Stimulated activated CD4-positive, alpha-beta T cell treated with anti-CD3 and anti-CD28 coated beads, Interleukin-4, amount 100 ng/mL, for 48 hours (primary cell): ENCODE measurements at places on chromosomes 12 and 14.

- DNase-seq, result no peak
Measured at GRCh38 chr14:99275222-99275584, 3.2 kb upstream of the BCL11B start.

DNA sequence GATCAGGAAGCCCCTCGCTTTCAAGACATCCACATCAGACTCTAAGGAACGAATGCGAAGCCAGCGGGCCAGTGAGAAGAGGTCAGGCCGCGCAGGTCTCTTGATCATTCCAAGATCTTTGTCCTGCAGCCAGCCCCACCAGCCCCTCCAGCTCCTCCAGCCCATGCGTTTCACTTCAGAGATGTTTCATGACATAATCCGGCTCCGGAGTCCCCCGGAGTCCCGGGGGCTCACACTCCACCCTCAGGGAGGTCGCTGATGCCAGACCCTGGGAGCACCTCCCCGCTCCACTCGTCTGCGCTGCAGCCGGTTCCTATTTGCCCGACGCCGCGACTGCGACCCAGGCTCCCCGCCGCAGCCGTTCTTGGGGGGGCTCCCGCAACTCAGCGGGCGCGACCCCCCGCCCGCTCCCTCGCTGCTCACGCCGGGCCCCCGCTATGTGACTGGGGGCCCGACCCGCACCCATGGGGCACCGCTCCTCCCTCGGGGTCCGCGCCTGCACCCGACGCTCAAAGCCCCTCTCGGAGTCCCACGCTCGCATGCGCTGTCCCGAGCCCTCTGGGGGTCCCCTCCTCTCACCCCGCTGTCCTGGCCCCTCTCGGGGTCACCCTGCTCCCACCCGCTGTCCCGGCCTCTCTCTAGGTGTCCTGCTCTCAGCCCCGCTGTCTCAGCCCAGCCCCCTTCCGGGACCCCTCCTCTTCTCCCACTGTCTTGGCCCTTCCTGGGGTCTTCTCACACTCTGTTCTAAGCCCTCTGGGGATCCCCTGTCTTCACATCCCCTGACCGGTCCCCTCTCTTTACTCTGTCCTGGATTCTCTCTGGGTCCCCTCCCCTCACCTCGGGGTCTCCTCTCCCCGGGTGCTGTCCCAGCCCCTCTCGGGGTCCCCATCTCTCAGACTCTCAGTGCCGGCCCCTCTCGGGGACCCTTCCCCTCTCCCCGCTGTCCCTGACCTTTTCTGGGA is 1.1 kb downstream of the TAOK3 start:
- no peak for DNase-seq

- DNase-seq, result no peak
Measured at GRCh38 chr12:3613641-3614395, 122.8 kb downstream of the PRMT8 start.

DNA sequence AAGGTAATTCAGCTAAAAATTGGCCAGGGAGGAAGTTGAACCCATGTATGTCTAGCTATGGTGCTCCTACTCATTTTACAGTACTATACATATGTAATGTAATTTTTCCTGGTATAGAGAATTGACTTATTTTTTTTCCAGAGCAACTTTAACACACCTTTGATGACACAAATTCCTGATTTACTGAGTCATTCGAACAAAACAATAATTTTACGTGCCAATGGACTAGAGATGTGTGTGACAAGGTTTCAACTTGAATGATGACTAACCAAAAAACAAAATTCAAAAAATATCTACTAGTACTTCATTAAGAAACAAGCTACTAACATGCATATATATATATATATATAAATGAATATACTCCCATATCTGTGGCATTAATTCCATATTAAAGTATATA is 180.5 kb downstream of the KITLG start:
- no peak for DNase-seq

- DNase-seq, result no peak
Measured at GRCh38 chr12:5909560-5909959, 35.5 kb downstream of the ANO2 start.

GRCh38 chr12:69430942-69431590 is 39.1 kb upstream of the FRS2 start:
- no peak for DNase-seq

GRCh38 chr14:69354383-69355153 is 43.5 kb downstream of the ERH start:
- DNase-seq, result peak; percentile 57

GRCh38 chr14:91477388-91477787 is 32.7 kb downstream of the PPP4R3A start:
- no peak for DNase-seq

- no peak for DNase-seq
Measured at GRCh38 chr12:25677232-25677937, 124.3 kb upstream of the LMNTD1 start.

DNA sequence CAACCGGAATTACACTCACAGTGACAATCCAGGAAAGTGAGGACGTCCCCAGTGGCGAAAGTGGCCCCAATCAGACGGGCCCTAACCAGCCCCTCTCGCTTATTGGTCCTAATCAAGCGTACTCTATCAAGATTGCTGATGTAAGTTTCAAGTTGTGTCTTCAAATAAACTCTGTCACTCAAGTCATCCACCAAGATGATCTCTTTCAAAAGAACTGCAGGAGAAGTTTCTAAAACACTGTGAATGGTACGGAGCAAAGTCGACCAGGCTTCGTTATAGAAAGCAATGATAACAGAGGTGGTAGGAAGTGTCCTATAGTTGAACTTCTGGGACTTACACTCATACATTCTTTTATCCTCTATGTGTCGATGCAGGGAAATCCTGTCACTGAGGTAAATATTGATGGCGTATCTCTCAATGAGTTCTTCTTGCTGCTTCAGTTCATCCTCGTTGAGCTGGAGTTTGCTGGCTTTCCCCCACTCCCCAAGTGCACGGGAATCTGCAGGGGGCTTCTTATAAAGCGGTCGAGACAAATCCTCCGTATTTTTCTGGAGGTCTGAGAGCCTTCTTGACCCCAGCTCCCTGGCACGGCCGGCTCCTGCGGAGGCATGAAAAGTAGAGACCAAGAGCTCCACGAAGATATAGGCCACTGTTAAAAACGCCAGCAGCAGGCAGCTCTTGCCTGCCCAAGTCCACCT is 604 bp downstream of the GALNT4 start:
- DNase-seq, result no peak

GRCh38 chr12:7066596-7066995 is 6.1 kb downstream of the C1S start:
- DNase-seq, result no peak

DNA sequence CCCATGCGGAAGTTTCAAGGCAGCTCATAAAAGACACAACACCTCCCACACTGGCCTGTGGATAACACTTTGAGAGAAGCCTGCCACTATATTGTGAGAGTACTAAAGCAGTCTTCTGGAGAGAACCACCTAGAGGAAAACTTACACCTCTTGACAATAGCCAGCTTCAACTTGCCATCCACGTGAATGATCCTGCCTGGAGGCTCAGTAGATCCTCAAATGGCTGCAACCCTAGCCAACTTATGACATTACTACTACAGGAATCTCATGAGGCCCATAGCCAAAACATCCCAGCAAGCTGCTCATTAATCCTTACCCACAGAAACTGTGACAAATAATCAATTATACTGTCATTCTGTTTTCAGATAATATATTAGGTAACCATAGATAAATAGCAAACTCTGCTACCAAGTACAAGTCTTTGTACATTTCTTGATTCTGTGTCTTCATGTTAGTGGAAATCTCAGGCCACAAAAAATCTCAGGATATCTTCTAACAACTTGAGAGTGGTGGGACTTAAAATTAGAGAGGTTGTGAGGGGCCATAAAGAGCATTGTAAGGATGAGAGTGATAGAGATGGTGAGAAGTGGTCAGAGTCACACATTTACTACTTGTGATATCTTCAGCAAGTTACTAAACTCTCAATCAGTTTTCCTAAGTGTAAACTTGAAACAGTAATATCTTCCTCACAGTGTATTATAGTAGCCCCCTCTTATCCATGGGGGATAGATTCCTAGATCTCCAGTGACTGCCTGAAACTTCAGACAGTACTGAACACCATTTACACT is 368.0 kb downstream of the C12orf50 start:
- DNase-seq, result no peak

DNA sequence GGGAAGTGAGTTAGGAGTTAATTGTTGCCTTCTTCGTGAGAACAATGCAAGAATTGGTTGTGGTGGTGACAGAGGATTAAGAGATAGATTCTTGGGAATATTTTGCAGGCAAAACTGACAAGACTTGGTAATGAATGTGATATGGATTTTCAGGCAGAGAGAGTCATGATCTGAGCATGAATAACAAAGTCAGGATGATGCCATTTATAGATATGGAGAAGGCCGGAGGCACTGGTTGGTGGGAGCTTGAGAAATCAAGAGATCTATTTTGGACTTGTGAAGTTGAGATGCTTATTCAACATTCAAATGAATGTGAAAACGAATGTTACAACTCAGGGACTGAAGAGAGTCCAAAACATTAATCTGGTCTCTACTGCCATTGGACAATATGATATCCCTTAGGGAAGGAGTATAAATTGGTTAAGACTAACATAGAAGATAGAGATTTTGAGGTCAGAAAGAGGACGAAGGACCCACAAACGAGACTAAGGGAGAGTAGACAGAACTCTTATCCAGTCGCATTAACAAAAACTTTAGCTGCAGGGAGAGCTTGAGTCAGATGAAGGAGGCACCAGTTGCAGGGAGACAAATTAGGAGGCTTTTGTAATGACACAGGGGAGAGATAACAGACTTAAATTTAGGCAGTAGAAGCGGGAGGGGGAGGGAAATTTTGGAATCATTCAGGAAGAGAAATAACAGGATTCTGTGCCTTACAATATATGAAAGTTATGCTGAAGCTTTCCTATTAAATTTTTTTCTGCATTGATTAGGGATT is 1090.6 kb downstream of the GALC start:
- no peak for DNase-seq

DNA sequence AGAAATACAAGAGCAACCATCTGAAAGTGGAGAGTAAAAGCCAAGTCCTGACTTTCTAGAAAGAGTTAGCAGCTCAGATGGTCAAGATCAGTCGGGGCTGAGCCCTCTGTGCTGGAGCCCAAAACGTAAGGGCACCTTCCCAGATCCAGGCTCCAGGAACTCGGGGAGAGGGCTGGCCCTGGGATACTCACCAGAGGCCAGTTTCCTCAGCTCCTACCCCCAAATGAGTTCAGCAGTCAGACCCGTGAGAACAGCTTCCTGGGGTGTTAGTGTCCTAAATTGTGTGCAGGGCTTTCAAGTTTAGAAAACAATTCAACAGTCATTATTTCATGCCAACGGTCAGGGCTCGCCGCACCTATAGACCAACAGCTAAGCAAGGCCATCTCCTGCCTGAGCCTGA is 147.6 kb upstream of the FKBP4 start:
- no peak for DNase-seq

DNA sequence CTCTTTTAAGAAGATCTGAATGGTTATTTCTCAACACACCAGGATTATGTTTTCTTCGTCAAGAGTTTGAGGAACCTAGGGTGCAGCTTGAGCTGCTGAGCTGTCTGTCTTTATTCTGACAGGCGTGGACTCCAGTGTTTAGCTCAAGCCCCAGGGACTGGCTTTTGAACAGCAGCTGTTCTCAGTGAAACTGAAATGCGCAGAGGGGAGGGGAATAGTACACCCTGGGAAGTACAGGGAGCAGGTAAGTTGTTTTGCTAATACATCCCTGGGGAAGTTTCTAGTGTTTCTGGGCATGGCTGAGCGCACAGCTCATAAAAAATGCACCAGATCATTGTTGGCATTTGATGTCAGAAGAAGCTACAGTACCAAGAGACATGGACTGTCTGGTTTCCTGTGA is 659.8 kb downstream of the DIO2 start:
- no peak for DNase-seq

DNA sequence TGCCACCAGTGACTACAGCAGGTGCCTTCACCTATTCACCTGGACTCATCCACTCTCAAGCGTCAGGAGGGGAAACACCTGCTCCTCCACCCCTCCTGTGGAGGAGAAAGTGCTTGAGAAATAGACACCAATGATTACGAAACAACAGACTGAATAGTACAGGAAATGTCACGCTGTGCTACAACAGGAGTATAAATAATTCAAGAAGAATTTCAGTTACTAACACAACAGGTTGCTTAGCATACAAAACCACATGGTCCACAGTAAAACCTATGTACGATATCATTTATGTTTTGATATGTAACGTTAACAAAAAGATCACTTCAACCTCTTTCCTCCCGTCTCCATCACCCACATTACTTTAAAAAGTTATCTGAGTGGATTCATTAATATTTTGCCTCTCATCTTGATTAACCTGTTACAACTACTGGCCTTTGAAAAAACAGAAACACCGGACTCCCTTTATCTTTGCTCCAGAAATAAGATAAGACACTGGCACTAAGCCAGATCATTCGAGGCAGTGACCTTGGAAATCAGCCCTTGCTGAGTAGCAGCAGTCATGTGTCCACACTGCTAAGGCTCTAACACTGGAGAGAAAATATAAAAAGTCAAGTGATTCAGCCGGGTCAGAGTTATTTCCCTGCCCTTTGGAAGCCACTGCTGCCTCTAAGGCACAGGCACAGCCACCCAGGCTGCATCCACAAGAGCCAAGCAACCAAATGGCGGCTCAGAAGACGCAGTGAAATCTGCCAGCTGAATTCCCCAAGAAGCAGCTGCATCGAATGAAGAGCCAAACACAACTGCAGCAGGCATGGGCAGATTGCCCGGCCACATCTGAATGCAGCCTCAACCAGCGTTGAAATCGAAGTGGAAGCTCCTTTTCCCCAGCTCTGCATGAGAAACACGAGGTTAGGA is 40.9 kb downstream of the NT5DC3 start:
- DNase-seq, result no peak

- no peak for DNase-seq
Measured at GRCh38 chr12:117662620-117663395, 301.4 kb upstream of the NOS1 start.

DNA sequence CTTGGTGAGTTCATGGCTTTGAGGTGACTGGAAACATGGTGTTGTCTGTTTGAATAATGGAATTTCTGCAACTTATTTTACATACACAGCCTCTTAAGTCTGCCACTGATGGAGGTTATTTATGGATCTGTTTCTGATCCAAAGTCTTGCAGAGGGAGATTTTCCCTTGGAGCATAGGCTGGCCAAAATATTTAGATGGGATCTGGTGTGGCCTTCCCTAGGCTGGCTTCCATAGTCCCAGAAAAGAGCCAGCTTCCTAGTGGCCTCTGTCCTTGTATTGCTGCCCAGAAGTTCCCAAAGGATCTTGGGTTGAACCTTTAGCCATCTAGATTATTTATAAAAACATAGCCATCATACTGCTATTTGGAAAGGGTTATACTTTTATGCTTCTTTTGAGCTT is 491.1 kb upstream of the RGS6 start:
- no peak for DNase-seq

GRCh38 chr12:124543590-124544310 is 23.7 kb downstream of the NCOR2 start:
- no peak for DNase-seq

- DNase-seq, result no peak
Measured at GRCh38 chr12:53052419-53053217, 2.8 kb downstream of the TNS2 start.
